ENCODE measurements at places on chromosomes 4 and X.

- no peak for DNase-seq
Measured at GRCh38 chr4:158050942-158051341, 121.9 kb downstream of the GASK1B start.

DNA sequence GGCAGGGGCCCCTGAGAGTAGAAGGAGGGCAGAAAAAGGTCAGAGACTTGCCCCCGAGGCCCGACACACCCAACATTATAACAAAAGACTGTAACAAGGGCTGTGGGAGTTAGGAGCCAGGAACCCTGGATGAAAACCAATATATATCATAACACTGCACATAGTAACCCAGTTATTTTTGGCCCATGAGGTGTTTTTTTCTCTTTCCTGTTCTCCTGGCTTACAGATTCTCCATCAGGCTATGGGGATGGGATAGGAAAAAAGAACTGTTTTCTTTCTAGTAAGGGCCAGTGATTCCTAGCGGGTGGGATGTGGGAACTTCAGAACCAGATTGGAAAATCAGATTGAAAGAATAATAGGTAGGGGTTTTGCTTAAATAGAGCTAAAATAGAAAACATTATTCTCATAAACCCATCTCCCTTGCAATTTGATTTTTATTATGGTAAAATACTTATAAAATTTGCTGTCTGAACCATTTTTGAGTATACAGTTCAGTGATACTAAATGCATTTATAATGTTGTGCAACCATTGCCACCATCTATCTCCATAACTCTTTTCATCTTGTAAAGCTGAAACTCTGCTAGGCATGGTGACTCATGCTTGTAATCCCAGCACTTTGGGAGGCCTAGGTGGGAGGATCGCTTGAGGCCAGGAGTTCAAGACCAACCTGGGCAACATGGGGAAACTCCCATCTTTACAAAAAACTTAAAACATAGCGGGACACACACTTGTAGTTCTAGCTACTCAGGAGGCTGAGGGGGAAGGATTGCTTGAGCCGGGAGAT lies 33.5 kb downstream of the SNX25 start:
- peak; percentile 47 for DNase-seq

DNA sequence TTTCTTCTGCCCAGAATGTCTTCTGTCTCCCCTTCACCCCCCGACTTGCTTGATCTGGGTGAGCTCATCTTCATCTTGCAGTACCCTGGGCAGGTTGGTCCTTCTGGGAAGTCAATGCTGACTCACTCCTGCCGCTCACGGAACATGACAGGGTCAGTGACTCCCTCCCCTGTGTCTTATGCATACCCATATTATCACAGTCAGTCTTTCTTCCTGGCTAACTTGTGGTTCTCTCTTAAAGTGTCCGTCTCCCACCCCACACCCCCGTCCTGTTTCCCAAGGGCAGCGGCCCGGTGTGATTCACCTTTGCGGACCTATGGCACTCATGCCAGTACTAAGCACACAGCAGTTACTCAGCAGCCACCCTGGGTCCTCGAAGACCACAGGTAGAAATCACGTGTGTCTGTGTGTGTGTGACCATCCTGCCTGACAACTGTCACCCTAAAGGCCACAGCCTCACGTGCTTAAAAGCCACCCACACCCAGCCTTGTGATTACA lies 17.7 kb downstream of the IQSEC2 start:
- DNase-seq: peak; percentile 73

- DNase-seq: peak; percentile 92
Measured at GRCh38 chr4:60619531-60620305, 580.4 kb upstream of the ADGRL3 start.

DNA sequence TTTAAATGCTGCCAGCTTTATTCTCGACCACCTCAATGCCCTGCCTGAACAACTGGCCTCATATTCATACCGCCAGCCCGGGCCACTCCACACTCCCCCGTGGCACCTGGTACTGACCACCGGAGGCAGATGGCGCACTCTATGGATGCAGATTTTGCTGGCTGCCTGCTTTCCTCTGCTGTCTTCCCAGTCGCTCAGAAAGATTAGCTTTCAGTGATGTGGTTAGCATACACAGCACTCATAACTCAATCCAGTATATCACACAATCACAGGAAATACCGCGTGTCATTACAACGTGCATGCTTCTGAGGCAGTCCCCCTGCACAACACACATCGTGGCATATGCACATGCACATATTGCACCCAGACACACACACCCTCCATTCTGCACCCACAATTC lies 147.2 kb upstream of the BCOR start:
- DNase-seq: peak; percentile 31

GRCh38 chr4:1136048-1136447 lies 22.7 kb upstream of the RNF212 start:
- DNase-seq: no peak

GRCh38 chr4:136687118-136687517 lies 845.2 kb downstream of the PCDH18 start:
- no peak for DNase-seq

GRCh38 chr4:176780995-176781738 lies 11.6 kb downstream of the VEGFC start:
- DNase-seq: peak; percentile 51

All from fibroblast of skin of back (primary cell).